ENCODE measurements at places on chromosomes 4 and X. TPM values are rescaled to one million over a fixed set of nuclear protein-coding genes. Genes with fewer than 3 reads are reported as not detected.
A peak's percentile ranks its signal among the peaks of the same experiment; 100 is the strongest.

DNA sequence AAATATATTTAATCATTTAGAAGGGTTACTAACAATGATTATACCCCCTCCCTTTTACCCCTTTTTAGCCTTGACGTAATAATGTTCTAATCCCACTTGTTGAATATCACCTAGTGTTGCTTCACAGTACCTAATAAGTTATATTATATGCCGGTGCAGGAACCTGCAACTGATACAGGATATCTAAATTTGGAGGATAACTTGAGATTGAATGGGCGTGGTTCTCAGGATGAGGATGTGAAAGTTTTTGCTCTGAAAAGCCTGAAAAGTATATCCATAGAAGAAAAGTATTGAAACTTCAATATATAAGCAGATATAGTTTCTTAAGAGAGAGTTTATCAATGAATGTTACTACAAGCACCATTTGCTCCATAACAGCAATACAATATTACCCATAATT, 59.8 kb downstream of the ZNF711 start:
- no peak for DNase-seq

GRCh38 chrX:28189011-28189410, 207.8 kb upstream of the DCAF8L1 start:
- DNase-seq: peak; percentile 86

- DNase-seq: no peak
Measured at GRCh38 chrX:45421806-45422205, 221.1 kb upstream of the DIPK2B start.

DNA sequence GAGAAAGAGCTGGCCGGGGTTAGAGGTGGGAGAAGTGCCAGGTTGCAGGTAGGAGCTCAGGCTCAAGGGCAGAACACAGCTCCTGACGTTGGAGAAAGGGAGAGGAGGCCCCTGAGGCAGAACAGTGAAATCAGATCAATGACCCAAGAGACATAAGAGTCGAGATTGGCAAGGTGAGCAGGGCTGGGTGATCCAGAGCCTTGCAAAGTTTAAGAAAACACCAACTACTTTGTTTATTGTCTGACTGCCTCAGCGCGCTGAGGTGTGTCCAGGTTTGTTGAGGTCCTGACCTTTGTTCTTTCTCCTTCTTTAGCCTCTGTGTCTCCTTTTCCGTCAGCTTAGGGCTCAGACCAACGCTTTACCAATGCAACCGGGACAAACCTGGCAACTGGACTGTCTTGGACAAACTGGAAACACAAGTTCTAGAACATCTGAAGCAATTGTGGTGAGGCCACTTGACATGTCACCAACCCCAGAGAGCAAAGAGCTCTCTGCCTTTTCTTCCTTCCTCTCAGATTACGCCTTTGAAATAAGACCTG, 28.3 kb downstream of the CHRNA9 start:
- no peak for DNase-seq

DNA sequence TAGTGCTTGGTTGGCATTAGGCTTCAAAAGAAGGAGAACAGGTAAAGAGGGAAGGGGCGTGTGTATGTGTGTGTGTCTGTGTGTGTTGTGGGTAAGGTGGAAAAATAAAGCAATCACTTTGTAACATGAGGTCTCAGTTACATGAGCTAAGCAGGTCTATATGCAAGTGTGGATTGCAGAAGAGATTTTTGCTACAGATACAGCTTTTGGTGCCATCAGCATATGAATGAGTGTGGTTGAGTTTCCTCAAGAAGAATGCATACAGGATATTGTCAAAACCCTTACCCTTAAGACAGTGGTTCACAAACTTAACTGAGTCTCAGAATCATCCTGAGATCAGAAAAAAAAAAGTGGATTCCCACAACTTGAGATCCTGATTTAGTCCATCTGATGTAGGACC, 220.5 kb upstream of the HTR2C start:
- DNase-seq: no peak

GRCh38 chr4:123676071-123676889, 279.7 kb downstream of the SPRY1 start:
- no peak for DNase-seq

GRCh38 chr4:167918077-167918476, 174.3 kb upstream of the ANXA10 start:
- no peak for DNase-seq

DNA sequence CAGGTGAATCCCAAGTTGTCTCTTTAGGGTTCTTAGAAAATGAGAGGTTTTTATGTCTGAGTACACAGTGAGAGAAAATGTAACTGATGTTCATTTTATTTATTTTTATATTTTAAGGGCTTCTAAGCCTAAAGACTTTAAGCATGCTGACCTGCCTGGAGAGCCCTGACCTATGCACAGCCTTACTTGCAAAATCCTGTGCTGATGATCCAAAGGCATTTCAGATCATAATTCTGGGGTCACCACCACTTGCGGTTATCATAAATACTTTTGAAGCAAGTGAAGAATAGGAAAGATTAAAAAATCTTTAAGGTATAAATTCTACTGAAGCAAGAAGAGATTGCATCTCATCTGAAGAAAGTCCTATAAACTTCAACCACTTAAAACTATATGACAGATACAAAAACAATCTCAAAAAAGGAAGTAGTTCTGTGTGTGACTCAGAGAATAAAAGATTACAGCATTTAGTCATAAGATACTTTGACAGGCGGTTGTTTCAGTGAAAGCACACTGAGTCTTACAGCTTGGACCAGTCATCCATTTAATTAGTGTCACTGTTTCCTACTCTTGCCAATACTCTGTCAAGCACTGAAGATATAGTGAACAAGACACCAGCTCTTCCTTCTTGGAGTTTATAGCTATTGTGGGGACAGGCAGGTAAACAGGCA, 245.2 kb upstream of the DIPK2B start:
- peak; percentile 87 for DNase-seq

The RGN gene
- total RNA-seq: not detected

The PDZD4 gene
- 9.9 TPM for total RNA-seq

The GASK1B gene
- 25.8 TPM for total RNA-seq

The PDGFC gene
- total RNA-seq: 188 TPM

The SPACA5 gene
- not detected for total RNA-seq

The SMIM10 gene
- total RNA-seq: 1.2 TPM

The PFKFB1 gene
- total RNA-seq: not detected

The C1QTNF7 gene
- not detected for total RNA-seq

The EBP gene
- total RNA-seq: 66.0 TPM

The MAOA gene
- 2.5 TPM for total RNA-seq

The EIF1AX gene
- 88.5 TPM for total RNA-seq

The PGM2 gene
- total RNA-seq: 24.4 TPM

All from astrocyte (in vitro differentiated cells and primary cell).